ENCODE measurements at places on chromosomes 2 and 18.

GRCh38 chr2:25279091-25279651 is 62.6 kb downstream of the DNMT3A start:
- peak; percentile 73 for DNase-seq

DNA sequence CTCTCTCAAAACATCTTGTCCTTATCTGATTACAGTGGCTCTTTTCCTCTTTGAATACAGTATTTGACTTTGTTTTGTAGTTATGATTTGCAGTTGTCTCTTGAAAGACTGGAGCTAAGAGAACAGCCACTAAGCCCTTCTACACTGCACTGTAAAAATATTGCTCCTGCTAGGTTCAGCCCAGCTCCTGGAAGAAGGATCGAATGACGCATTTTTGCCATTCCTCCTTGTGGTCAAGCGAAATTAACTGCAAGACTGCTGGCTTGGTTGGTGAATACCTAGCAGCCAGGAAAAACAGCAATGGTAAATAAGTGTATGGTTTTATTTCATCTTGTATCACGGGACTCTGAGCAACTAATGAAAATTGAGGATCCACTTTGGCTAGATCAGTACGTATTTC is 407.8 kb upstream of the CDH2 start:
- peak; percentile 9 for DNase-seq

- DNase-seq: no peak
Observed at GRCh38 chr2:23178396-23178795, 206.6 kb upstream of the KLHL29 start.

DNA sequence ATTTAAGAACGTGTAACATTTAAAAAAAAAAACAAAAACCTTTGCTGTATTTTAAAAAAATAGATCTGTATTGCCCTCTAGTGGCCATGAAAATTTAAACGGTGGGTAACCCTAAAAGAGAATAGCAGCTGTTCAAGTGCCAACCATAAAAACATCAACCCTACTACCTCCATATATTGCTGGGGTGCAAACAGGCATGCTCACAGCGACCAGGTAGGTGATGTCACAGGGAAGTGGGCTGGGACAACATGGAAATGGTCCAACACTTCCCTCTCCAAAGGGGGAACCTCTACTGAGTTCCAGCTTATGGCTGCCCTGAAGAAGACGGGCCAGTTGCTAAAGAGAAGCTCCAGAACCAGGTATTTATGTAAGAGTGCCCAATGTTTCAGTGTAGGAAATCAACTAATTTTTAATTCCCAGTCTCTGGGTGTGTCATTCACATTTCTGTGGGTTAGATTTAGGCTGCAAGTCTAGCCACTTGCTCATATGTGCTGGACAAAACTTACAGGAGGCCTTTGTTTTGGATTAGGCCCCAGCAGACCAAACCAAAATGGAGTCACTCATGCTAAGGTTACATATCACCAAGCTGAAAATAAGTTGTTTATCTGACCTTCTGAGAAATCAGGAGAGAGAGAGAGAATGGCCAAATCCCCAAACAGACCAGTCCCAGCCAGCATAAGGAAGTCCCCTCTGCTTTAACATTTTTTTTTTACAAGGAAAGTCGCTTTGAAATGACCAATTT is 54.5 kb downstream of the SKA1 start:
- peak; percentile 69 for DNase-seq

DNA sequence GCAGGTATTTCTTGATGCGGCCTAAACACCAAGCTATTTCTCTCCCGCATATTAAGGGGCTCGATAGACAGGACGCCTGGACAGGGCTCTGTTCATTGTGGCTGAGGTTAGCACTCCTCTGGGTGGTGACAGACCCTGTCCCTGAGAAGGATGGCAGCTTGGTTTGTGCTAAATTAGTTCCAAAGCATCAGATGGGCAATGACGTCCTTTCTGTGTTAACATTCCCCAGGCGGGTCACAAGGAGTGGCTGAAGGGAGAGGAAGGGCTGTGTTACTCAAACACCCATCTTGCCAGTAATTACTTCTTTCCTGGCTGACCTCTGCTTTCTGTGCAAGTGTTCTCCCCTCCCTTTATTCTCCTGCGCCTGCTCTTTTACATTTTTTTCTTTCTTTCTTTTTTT is 75.0 kb downstream of the TMEM247 start:
- no peak for DNase-seq

DNA sequence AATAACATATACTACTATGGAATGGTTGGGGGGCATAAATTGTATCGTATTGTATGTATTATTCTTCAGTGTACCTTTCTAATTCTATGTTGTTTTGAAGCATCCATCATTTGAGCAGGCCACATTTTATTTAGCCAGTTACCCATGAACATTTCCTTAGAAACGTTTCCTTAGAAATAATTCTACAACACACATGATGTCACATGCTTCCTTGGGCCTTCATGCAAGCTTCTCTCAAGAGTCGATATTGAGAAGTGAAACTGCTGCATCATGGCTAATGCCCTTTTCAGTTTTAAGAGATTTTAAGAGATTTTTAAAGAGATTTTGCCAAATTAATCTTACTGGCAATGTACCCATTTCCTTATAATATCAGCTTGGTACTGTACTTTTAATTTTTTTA is 63.9 kb downstream of the ALPK2 start:
- DNase-seq: no peak

DNA sequence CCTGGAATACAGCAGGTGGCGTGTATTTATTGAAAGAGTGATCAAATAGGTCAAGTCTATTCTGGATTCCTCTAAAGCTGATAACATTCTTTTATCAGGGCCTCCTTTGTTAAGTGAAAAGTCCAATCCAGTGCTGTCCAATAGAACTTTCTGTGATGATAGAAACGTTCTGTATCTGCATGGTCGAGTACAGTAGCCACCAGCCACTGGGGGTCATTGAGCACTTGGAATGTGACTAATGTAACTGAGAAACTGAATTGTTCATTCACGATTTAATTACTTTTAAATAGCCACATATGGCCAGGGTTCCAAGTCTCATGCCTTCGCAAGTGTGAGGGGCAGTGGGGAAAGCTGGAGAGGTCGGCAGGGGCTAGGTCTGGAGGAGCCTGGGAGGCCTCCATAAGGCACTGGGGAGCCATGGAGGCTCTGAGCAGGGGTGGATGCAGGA is 20.5 kb downstream of the SH2D6 start:
- DNase-seq: no peak

DNA sequence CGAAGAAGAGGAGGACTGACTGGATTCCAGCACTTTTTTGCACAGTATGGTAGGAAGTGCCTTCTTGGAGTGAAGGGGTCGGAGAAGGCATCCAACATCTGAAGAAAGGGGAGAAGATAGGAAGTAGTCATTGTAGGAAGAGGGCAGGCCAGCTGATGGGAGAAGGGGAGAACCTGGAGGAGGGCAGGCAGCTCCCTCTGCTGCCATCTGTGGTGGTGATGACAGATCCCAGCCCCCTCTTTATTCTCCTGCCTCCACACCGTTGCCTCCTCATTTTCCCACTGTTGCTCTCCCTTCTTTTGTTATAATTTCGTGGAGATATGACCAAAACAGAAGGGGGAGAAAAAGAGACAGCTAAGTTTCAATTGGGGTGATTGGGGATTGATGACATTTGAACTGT is 2.9 kb upstream of the SCYGR2 start:
- DNase-seq: no peak

DNA sequence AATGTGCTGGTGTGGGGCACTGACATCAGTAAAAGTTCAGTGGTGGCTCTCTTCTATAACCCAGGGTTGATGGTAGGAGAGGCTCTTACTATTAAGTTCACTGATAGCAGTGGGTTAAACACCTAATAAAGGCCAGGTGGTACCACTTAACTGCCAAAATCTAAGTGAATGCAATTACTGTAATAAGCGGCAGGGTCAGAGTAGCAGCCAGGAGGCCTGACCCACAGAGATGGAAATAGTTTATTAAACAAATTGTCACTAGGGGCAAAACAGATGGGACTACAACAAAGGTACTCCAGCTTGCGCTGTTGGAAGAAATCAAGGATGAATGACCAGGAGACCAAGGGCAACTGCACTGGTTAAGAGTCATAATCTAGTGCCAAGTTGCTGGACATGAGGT is 26.6 kb downstream of the ZSWIM2 start:
- no peak for DNase-seq

Data from tongue (tissue), 3 donors.